ENCODE measurements at places on chromosomes 7 and 10. TPM values are rescaled to one million over a fixed set of nuclear protein-coding genes. Genes with fewer than 3 reads are reported as not detected.

DNA sequence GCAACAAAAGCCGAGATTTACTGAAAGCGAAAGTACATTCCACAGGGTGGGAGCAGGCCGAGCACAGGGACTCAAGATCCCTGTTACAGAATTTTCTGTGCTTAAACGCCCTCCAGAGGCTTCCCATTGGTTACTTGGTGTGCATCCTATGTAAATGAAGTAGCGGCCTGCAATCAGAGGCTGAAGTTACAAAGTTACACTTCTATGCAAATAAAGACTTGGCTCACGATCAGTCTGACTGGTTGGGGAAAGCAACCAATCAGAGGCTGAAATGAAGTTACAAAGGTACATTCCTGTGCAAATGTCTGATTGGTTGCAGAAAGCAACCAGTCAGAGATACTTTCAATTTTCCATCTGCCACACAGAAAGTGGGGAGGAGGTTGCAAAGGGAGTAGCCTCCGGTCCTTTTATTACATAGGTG is 4.1 kb downstream of the ACBD7 start:
- no peak for DNase-seq

GRCh38 chr7:127486654-127487053 is 94.1 kb upstream of the ZNF800 start:
- DNase-seq, result no peak

DNA sequence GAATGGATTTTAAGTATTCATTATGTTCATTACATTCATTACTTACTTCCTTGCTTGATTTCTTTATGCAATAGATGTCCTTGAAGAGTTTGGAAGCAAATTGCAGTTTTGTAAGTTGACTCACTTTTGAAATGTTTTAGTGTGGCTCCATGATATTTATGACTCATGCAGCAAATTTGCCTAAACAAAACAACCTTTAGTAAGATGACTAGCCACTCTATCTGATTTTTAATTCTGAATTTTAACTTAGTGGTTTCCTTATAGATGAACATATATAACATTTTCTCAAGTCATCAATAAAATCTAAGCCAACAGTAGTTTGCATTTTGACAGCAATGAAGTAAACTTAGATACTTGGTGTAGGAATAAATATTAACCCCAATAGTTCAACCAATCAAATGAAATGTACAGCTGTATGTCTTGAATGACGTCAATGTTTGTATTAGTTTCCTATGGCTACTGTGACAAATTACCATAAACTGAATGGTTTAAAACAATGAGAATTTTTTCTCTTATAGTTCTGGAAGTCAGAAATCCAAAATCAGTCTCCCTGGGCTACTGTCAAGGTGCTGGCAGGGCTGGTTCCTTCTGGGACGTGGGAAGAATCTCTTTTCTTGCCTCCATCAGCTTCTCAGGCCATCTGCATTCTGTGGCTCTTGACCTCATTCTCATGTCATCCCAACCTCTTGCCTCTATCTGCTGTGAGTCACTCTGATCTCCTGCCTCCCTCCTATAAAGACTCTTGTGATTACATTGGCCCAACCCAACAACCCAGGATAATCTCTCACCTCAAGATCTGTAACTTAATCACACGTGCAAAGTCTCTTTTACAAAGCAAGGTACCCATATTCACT is 73.4 kb downstream of the AHR start:
- no peak for DNase-seq

GRCh38 chr7:16471933-16472332 is 6.4 kb upstream of the SOSTDC1 start:
- no peak for DNase-seq

DNA sequence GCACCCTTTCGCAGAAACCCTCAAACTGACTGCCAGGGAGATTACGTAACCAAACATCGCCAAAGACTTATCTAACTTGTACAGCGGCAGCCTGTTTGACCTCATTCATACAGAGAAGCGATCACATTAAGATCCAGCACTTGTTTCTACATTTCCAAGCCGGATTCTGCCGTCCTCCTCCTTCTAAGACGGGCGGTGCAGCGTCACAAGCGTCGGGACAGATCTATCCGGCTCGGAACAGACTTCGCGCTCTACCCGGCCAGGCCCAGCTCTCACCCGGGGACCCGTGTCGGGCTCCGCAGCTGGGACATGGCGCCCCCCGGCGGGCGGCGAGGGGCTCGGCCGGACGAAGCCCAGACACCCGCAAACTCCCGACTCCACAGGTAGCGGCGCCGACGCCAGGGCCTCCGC is 373 bp downstream of the H2AZ2 start:
- DNase-seq, result peak; percentile 74

DNA sequence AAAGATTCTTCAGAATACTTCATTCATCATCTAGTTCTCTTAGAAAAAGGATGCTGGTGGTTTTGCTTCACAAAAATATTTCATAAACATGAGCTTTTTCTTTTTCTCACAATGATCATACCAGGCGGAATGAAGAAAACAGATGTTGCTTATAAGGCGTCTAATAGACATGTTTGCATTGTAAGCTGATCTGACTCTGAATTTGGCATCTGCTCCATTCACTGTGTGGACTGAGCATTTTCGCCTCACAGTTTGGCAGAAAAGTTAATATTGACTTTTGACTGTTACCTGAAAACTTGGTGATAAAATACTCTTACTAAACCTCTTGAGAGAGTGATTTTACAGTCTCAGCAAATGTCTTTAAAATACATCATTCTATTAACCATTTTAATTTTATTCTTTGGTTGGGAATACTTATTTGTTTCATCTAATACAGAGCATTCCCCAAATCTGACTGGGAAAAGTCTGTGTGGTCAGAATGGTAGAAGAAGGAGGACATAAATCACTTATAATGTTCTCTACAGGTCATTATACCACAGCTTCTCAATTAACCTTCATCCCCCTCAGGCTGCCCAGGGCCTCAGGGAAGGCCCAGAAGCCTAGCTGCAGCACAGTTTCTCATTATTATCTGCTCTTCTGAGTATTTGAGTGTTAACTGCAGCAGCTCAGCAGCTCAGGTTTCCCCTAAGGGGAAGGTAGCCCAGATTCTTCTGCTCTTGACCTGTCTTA is 121.6 kb upstream of the KAT6B start:
- no peak for DNase-seq

DNA sequence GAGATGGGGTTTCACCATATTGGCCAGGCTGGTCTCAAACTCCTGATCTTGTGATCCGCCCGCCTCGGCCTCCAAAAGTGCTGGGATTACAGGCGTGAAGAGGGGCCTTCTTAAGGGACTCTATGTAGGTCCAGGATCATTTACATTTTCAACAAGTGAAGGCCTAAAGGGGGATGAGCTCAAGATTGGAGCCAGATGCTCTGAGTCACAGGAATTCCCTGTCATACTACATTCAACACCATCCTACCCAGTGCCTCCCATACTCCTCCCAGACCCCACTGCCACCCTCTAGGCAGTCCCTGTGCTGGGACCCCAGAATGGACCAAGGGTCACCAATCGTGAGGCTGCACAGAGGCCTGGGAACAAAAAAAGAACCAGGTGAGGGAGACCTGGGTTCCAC is 29.9 kb downstream of the CYTH3 start:
- no peak for DNase-seq

- DNase-seq, result no peak
These were observed 129.9 kb downstream of the NOC3L start for GRCh38 chr10:94232711-94233383.

GRCh38 chr7:152340161-152340560 is 95.6 kb downstream of the KMT2C start:
- no peak for DNase-seq

DNA sequence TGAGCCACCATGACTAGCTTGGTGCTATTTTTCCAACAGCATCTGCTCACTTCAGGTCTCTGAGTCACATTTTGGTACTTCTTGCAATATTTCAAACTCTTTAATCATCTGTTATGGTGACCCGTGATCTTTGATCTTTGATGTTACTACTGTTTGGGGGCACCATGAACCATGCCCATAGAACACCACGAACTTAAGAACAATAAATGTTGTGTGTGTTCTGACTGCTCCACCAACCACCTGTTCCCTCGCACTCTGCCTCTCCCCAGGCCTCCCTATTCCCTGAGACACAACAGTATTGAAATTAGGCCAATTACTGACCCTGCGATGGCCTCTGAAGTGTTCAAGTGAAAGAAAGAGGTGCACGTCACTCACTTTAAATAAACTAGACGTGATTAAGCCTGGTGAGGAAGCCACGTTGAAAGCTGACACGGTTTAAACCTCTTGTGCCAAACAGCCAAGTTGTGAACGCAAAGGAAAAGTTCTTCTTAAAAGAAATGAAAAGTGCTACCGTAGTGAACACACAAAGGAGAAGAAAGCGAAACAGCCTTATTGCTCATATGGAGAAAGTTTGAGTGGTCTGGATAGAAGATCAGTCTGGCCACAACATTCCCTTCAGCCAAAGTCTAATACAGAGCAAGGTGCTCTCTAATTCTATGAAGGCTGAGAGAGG is 27.2 kb upstream of the ATP6V0A4 start:
- no peak for DNase-seq

- no peak for DNase-seq
These were observed 96.5 kb upstream of the PODXL start for GRCh38 chr7:131652934-131653333.

GRCh38 chr10:70551466-70551865 is 51.1 kb downstream of the PRF1 start:
- no peak for DNase-seq

DNA sequence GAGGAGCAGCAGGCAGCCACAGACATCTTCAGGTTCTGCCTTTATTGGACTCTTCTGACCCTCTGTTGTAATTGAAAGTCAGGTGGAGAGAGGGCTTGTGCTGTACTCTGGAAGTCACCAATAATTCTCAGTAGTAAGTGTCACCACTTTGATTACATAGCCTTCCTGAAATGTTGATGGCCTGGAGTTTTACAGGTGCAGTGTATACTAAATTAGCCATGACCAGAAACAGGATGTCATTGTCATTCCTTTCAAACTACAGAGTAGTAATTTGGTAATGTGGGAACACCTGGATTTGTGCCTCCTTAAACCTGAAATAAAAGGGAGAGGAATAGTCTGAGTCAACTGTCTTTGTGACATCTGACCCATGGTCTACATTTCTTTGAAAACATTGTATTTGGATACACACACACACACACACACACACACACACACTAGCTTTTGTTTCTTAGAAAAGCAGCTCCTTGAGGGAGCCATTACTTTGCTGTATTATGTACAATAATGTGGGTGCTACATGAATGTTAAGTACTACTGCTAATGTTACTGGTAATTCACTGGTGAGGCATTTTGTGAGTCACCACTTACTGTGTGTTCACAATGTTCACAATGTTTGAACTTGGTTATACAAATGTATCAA is 19.6 kb downstream of the ARL4A start:
- DNase-seq, result no peak

GRCh38 chr7:17928055-17928454 is 12.2 kb downstream of the SNX13 start:
- DNase-seq, result no peak

DNA sequence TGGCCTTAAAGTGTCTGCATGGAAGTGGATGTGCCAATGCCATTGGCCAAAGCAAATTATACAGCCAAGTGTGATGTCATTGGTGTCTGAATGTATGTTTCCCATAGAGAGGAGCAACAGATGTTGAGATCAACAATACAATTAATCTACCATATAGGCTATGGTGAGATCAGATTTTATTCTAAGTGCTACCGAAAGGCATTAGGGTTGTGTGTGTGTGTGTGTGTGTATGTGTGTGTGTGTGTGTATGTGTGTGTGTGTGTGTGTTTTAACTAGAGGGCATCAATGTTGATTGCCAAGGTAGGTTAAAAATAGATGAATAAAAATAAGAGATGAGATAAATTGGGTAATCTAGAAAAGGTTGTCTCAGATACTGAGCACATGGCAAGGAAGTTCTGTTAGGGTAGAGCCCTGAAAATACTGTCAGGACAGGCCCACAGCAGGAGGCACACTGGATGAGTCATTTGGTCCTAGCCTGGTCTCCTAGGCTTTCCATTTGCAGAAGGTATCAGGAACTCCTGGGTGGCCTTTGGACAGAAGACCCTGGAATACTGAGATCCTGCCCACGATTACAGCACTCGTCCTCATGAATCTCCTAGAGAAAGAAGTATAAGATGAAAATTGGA is 446.0 kb upstream of the PODXL start:
- DNase-seq, result no peak

GRCh38 chr10:99530108-99531025 is 2.4 kb upstream of the NKX2-3 start:
- DNase-seq, result no peak

DNA sequence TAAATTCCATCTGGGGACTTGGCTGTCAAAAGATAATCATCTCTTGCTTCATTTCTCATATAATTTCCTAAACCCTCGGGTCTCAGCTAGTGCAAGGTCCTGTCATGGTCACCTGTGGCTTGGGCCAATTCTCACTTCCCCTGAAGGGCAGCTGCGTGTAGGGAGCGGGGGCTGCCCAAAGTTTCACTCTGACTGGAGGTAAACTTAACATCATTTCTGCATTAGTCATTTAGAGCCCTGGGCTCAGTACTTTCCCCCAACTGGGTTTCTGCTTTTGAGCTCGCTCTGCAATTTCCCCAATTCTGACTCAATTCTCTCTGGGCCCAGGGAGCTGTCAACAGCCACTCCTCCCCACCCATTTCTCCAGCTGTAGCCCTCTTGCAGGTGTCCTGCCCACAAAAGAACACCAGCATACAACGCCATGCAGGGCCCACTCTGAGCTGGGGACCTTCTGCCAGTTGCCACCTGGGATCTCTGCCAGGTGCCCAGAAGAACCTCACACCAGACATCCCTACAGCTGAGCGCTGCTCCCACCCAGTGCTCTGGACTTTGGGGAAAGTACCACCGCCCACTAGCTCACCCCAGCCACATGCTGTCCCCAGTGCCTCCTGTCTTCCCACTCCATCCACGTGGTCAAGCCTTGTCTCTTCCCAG is 37.9 kb downstream of the VOPP1 start:
- no peak for DNase-seq

DNA sequence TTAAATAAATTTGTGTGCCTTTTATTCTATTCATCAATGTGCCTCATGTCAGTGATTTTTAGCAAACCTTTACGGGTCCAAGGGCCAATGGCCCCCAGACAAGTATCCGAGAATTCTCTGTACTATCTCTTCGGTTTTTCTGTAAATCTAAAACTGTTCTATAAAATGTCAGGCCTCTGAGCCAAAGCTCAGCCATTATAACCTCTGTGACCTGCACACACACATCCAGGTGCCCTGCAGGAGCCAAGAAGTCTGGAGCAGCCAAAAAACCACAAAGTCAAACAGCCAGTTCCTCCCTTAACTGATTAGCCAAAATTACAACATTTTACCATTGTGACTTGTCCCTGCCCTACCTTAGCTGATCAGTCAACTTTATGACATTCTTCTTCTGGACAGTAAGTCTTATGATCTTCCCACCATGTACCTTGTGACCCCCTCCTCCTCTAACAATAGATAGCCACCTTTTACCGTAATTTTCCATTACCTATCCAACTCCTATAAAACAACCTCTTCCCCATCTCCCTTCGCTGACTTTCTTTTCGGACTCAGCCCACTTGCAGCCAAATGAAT is 363.8 kb downstream of the SEMA3D start:
- DNase-seq, result no peak

- DNase-seq, result no peak
These were observed 11.6 kb upstream of the NKX2-3 start for GRCh38 chr10:99520847-99521764.

GRCh38 chr7:144050093-144050492 is 1.3 kb downstream of the OR2A5 start:
- DNase-seq, result no peak

IFIT1B gene
- total RNA-seq, result not detected

PRSS37 gene
- not detected for total RNA-seq

KBTBD2 gene
- total RNA-seq, result 55.2 TPM

CCL24 gene
- not detected for total RNA-seq

TBXAS1 gene
- 22.2 TPM for total RNA-seq

CYP26C1 gene
- total RNA-seq, result 0.36 TPM

PSD gene
- total RNA-seq, result 1.1 TPM

CRPPA gene
- 2.7 TPM for total RNA-seq

PHYHIPL gene
- total RNA-seq, result not detected

LFNG gene
- 4.7 TPM for total RNA-seq

Data from omental fat pad (tissue), 4 donors.